A549 treated with dexamethasone at 1 μM for 4 hours (cell line): ENCODE measurements at places on chromosomes 2 and 18. TPM values are rescaled to one million over a fixed set of nuclear protein-coding genes. Genes with fewer than 3 reads are reported as not detected.

The HOXD11 gene
- total RNA-seq: 5.1 to 6.3 TPM (median 5.8 TPM) in 5 replicates

The IL1R1 gene
- 37.3 to 57.0 TPM (median 46.4 TPM) in 5 replicates for total RNA-seq

The DRC1 gene
- 0.07 to 0.36 TPM (median 0.15 TPM) in 5 replicates for total RNA-seq

The PAPOLG gene
- 8.3 to 11.7 TPM (median 10.0 TPM) in 5 replicates for total RNA-seq

The GPR35 gene
- 0.32 to 0.83 TPM (median 0.68 TPM) in 5 replicates for total RNA-seq

The DLX2 gene
- 0.36 to 0.77 TPM (median 0.64 TPM) in 5 replicates for total RNA-seq

The SLC4A3 gene
- total RNA-seq: 1.9 to 4.0 TPM (median 2.9 TPM) in 5 replicates

The RTP5 gene
- total RNA-seq: not detected in 5 replicates

The UGT1A4 gene
- total RNA-seq: 0.07 TPM in 1 of 5 replicates, not detected in the others

The COX7A2L gene
- total RNA-seq: 150 to 177 TPM (median 157 TPM) in 5 replicates

The AQP12A gene
- not detected in 5 replicates for total RNA-seq

The FSHR gene
- total RNA-seq: not detected in 5 replicates

The RFX8 gene
- not detected in 5 replicates for total RNA-seq

The VRK2 gene
- 28.1 to 32.8 TPM (median 30.7 TPM) in 5 replicates for total RNA-seq

The C1GALT1C1L gene
- total RNA-seq: 2.1 to 2.4 TPM (median 2.3 TPM) in 5 replicates

The EVA1A gene
- total RNA-seq: 7.0 to 10.9 TPM (median 8.7 TPM) in 5 replicates

The MCM6 gene
- 44.8 to 53.5 TPM (median 47.8 TPM) in 5 replicates for total RNA-seq

The CAPG gene
- 90.5 to 114 TPM (median 92.1 TPM) in 5 replicates for total RNA-seq

The DYNAP gene
- not detected in 5 replicates for total RNA-seq

The LYG1 gene
- total RNA-seq: 0.74 to 1.7 TPM (median 1.2 TPM) in 5 replicates

The UGT1A7 gene
- 3.4 to 5.3 TPM (median 3.5 TPM) in 5 replicates for total RNA-seq

The TFCP2L1 gene
- 18.1 to 32.0 TPM (median 31.5 TPM) in 5 replicates for total RNA-seq

The TMEM198 gene
- 0.56 to 1.2 TPM (median 1.1 TPM) in 5 replicates for total RNA-seq

The FNDC4 gene
- 3.8 to 5.3 TPM (median 4.5 TPM) in 5 replicates for total RNA-seq

The YWHAQ gene
- total RNA-seq: 1,138 to 1,236 TPM (median 1,184 TPM) in 5 replicates

The NT5C1B gene
- not detected in 5 replicates for total RNA-seq

The IL18RAP gene
- total RNA-seq: 0.06 to 0.14 TPM (median 0.12 TPM) in 3 of 5 replicates, not detected in the others

The OTOS gene
- total RNA-seq: not detected in 5 replicates

The SERPINB12 gene
- total RNA-seq: not detected in 5 replicates

The B4GALT6 gene
- 5.3 to 8.0 TPM (median 7.1 TPM) in 5 replicates for total RNA-seq

The RFTN2 gene
- 0.01 to 0.08 TPM in 2 of 5 replicates, not detected in the others for total RNA-seq
